ENCODE measurements at places on chromosomes 5 and 9. TPM values are rescaled to one million over a fixed set of nuclear protein-coding genes. Genes with fewer than 3 reads are reported as not detected.

DNA sequence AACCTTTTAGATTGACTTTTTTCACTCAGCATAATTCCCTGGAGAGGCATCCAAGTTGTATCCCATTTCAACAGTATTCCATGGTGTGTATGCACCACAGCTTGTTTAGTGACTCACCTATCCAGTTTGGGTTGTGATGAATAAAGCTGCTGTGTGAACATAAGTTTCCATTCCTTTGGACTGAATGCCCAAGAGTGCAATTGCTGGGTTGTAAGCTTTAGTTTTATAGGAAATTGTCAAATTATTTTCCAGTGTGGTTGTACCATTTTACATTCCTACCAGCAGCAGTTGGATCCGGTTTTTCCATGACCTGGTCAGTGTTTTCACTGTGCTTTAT, 60.9 kb upstream of the TMED7 start:
- no peak for DNase-seq

GRCh38 chr5:177496727-177497291, 595 bp downstream of the PDLIM7 start:
- no peak for DNase-seq

- no peak for DNase-seq
These were observed 42.4 kb downstream of the CWC27 start for GRCh38 chr5:64811050-64811640.

DNA sequence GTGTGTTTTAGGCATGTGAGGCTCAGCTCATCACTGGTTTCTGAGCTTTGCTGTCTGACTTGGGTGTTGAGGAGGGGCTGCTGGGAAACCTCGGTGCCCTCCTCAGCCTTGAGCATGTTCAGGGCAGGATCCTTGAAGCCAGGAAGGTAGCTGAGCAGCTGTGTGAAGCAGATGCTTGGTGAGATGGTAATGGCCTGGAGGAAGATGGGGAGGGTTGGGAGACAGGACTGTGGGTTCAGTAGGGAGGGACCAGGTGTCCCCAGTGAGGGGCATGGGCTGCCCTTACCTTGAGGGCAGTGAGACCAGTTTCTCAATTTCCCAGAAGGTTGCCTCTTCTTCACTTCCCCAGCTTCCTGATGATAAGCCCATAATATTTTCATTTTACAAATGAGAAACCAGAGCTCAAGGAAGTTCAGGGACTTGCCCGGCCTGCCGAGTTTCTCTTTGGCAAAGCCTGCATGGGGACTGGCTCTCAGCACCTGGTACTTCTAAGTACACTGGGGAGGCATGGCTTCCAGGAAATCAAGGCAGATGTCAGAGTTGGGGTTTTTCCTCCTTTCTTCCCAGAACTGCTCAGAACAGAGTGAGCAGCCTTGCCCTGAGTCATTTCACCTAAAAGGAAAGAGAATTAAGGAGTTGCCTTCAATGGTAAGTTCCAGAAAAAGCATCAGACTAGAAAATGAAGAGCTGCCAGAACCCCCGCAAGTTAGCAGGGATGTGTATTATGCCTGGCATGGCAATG, 225.7 kb downstream of the MAST4 start:
- no peak for DNase-seq

DNA sequence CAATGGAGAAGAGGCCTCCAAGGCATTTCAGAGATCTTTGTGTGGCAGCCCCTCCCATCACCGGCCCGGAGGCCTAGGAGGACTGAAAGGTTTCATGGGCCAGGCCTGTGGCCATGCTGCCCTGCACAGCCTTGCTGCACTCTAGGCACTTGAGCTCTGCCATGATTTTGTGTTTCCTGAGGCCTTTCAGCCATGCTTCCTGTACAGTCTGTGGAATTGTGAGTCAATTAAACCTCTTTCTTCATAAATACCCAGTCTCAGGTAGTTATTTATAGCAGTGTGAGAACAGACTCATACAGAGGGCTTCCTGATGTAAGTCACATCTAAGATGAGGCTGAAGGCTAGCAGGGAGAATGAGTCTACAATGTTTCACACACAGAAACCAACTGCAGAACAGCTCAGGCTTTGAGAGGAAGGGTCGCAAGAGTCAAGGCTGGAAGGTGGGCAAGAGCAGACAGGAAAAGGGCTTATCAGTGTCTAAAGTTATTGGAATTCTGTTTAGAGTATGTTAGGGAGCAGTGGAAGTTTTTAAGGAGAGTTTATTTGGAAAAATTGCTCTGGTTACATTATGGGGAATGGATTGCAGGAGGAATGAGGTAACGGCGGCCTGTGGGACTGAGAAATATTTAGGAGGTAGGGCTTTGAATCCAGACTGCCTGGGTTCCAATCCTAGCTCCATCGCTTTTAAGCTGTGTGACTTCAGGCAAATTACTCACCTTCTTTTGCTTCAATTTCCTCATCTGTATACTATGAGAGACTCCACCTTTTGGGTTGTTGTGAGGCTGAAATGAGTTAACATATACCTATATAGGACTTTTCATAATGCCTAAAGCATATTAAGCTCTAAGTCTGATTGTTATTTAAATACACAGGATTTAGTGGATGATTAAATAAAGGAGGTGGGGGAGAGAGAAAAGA, 291.2 kb downstream of the CWC27 start:
- no peak for DNase-seq

DNA sequence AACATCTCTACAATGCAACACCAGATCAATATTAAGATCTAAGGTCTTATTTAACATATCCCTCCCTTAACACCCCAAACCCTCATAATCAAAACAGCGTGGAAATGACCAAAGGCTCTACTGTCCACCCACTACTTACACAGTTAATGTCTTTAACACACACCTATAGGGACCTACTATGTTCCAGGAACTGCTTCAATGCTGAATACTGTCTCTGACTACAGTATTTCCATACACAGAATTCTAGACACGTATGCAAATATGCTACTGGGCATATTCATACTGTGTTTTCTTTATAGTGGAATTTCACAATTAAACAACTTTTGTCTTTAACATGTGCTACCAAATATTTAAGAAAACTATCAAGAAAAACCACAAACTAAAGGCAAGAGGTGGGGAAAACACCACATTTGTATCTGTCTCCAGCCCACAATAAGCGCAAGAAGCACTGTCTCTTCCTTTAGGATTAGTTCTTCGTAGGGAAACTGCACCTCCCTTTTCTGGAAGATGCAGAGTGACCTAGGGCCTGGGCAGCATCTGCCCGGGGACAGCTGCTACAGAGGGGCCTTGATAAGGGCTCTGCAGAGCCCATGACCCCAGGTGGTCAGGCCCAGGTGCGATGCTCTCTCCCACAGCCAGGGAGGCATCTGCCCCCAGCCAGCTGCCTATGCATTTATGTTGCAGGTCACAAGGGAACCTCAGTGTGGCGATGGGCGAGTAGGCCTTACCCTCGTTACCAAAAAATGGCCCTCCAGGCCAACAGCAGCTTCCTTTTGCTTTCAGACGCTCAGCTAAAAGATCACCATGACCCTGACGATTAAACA, 55.2 kb downstream of the PSMB7 start:
- DNase-seq = no peak

DNA sequence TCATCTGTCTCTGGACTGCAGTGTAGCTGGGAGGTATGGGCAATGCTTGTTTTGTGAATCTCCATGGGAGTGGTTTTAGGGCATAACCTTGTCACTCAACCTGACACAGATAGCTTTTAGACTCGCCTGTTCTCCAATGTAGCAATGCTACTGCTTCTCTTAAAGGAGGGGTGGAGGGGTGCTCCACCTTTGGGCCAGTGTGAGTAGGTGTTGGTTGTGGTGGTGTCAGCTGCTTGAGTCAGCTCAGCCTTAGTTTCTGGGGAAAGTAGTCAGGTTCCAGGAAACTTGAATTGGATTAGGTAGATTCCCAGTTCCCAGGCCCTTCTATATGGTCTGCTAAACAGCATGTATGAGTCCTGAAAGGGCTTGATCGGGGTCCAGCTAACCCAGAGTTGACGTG, 91.1 kb upstream of the PLPPR1 start:
- DNase-seq = no peak

DNA sequence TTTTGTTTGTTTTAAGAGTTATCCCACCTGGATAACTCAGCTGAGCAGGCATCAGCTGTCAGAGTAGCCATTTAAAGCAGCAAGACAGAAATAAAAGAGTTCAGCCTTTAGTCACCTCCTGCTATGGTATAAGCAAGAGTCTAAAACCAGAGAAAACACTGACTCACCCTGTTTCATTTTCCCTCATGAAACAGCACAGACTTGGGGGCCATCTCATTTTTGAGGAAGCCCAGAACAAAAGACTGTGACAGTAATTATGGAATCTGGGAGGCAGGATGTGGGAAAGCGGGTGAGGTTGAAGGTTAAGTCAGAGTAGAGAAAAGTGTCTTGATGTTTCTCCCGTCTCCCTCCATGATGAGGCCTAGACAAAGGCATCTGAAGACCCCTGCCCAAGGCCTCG, 90.2 kb upstream of the FAM174A start:
- no peak for DNase-seq

GRCh38 chr5:88829054-88829453, 53.9 kb downstream of the MEF2C start:
- no peak for DNase-seq

GRCh38 chr9:137067860-137068538, 2.4 kb downstream of the SAPCD2 start:
- no peak for DNase-seq

DNA sequence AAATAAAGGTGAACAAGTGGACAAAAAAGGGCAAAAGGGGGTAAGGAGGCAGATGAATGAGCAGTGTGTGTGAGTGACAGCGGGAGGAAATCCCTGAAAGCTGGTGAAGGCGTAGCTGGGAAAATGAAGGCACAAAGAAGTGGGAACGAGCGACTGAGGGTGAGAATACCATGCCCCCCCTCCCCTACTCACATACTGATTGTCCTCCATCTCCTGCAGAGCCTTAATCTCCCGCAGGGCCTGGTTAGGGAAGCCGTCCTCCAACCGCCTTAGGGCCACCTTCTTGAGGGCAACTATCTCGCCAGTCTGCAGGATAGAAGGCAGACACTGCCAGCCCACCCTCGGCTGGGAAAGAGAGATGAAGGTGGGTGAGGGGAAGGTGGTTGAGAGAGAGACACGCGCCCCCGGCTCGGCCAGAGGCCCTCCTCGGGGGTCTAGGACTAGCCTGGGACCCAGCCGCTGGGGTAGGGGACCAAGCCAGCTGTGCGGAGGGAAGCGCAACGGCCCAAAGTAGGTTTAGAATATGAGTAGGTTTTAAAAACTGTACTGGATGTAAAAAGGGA, 522 bp downstream of the CDK20 start:
- DNase-seq = no peak

DNA sequence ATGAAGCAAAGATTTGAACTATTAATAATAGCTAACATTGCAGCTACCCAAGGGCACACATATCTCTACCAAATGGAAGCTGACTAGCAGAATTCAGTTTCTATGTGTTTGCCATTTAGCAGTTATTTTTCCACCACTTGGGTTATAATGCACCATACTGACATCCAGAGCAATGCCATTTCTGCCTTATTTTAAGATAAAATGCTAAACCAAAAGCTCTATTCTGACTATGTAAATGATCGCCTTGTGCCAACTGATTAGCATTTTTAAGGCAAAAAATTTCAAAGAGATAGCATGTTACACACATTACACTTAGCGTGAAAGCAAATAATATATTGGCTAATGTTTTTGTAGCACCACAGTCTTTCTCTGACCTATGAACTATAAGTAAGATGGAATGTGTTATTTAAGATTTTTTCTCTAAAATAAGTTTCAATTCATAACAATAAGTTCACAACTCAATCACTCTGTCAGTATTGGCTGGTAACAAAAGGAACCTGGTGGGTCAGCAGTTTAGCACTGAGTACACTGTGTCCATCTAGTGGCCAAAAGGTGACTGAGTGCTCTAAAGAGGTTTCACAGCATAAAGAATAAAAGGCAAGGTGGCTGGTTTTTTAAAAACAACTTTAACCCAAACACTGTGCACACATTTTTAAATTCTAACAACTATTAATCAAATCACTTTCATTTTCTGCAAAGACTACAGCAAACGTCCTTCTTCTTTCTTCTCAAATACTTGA, 443.5 kb downstream of the PDE4D start:
- DNase-seq = no peak

GRCh38 chr5:96049398-96050272, 88.0 kb upstream of the ELL2 start:
- no peak for DNase-seq

DNA sequence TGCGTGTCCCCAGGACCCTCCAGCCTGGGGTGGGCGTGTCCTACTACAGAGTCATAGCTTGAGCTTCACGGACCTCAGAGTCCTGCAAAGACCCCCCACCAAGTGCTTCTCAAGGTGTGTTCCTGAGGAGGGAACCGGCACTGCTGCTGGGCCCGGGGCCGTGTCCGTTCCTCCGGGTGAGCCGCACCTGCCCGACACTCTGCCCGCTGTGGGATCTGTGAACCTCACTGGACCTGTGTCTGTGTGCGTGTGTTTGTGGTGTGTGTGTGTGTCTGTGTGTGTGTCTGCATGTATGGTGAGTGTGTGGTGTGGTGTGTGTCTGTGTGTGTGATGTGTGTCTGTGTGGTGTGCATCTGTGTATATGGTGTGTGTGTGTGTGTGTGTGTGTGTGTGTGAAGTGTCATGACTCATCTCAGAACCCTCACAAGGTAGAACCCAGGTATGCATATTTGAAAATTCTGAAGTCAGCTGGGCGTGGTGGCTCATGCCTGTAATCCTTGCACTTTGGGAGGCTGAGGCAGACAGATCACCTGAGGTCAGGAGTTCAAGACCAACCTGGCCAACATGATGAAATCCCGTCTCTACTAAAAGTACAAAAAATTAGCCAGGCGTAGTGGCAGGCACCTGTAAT, 40.9 kb upstream of the RXRA start:
- no peak for DNase-seq

- no peak for DNase-seq
These were observed 41.0 kb downstream of the CCNJL start for GRCh38 chr5:160271396-160271795.

- DNase-seq = no peak
These were observed 356.2 kb upstream of the CD180 start for GRCh38 chr5:67552773-67553172.

DNA sequence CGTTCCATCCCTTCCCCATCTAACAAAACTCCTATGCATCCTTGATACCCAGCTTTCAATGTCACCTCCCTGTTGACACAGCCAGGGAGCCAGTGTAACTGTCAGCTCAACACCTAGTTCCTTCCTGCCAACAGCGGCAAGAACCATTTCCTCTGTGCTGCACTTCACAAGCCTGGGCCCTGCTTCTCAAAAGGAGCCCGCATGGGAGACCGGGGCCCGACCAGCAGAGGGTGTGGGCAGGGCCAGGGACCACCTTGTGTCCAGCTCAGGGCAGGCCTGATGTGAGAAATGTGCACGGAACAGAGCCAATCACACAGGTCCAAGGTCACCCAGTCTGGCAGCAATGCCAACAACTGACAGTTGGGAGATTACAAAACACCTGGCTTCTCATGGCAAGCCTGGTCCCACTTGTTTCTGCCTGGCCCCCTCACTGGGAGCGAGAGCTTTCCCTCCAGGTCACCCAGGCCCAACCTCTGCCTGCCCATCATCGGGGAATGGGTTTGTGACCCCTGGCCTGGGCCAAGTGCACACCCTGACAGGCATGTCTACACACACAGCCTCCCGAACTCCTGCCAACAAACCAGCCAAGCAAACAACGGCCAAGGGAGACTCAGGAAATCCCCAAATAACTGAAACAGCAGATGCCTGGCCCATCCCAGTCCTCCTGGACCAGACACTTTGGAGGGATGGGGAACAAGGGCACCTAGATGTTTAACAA, 3.1 kb downstream of the RNF44 start:
- no peak for DNase-seq

MEGF10 gene
- total RNA-seq = 0.58 TPM

USP20 gene
- total RNA-seq = 16.8 TPM

CARD6 gene
- total RNA-seq = 19.5 TPM

TUSC1 gene
- total RNA-seq = 15.7 TPM

PROB1 gene
- total RNA-seq = 2.1 TPM

DMRTA1 gene
- 0.35 TPM for total RNA-seq

PRLR gene
- total RNA-seq = 2.4 TPM

FAM240B gene
- total RNA-seq = not detected

Measured in mesenteric fat pad (tissue), 1 donor.